ENCODE measurements at places on chromosomes 11 and 22.
A peak's percentile ranks its signal among the peaks of the same experiment; 100 is the strongest.

DNA sequence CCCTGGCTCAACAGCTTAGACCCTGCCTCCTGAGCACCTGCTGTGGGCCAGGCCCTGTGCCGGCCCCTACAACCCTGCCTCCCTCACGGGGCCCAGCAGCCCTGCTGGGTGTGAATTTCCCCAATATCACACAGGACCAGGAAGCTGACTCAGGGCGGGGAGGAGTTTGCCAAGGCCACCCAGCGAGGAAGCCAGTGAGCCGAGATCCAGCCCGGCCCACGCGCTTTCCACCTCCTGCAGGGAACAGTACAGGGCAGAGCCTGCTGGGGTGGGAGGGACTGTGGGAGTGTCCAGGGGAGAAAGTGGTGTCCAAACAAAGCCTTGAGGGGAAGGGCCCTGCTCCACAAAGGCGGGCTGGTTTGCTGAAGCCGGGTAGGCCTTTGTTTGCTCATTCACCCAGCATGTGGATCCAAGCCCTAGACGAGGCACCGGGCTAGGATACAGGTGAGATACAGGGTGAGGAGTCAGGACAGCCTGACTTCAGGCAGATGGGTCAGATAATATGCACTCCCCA lies 26.8 kb downstream of the RPL3 start:
- peak; percentile 68 for DNase-seq

DNA sequence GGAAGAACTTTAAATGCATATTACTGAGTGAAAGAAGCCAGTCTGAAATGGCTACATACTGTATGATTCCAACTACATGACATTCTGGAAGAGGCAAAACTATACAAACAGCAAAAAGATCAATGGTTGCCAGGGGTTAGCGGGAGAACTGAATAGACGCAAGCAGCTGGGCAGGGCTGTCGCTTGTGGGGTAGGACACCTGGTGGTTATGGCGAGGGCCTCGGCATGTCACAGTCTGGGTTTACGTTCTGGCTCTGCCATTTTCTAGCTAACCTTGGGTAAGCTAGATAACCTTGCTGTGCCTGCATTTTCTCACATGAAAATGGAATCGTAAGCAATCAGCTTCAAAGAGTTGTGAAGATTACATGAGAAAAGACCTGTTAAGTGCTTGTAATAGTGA lies 55.2 kb upstream of the SYT13 start:
- DNase-seq: no peak

DNA sequence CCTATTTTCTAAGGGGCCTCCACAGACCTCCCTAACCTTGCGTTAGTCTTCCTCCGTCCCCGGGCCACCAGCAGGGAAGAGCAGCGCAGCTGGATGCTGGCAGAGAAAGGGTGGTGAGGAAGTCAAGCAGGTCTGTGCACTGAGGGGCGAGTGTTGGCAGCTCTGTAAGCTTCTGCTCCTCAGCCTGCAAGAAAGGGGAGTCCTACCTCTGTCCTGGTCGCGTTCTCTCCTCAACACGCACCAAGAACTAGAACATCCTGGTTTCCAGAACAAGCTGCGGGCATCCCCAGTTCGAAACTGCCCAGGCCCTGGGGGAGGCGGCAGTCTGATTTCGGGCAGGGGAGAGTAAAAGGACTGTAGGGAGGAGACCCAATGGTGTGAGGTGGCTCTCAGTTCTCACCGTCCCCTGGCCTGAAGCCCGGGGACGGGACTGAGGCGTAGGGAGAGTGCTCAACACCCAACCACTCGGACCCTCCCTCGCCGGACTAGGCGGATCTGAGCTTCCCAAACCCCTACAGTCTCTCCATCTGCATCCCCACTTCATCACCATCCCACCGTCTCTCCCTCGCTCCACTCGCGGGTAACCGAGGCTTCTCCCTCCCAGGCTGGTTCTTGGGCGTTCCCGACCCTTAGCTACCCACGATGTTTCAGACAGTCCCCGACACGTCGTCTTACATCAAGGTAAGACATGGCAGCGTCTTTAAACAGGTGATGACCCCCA lies 7.7 kb upstream of the FLI1 start:
- no peak for DNase-seq

- DNase-seq: no peak
Observed at GRCh38 chr11:120880498-120881175, 143.3 kb upstream of the TBCEL start.
